ENCODE measurements at places on chromosomes 7 and 10.

GRCh38 chr7:140689199-140690152 is 7.0 kb upstream of the NDUFB2 start:
- no peak for DNase-seq

DNA sequence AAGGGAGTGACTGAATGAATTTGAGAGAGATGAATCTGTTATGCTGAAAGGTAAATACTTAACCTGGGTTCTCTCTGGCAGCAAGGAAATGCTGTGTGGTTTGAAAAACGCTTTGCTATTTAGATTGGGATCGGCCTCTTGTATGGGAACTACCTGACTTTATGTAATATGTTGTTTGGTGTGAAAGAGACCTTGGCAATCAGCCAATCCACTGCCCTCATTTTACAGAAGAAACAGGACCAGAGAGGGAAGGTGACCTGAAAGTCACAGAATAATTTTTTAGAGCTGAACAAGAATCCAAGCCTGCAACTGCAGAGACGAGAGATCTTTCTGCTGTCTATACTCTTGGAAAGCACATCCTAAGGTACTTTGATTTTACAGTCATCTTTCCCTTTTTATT is 1.0 kb downstream of the BUD31 start:
- no peak for DNase-seq

GRCh38 chr7:130363026-130363847 is 17.1 kb upstream of the CPA1 start:
- peak; percentile 89 for DNase-seq

DNA sequence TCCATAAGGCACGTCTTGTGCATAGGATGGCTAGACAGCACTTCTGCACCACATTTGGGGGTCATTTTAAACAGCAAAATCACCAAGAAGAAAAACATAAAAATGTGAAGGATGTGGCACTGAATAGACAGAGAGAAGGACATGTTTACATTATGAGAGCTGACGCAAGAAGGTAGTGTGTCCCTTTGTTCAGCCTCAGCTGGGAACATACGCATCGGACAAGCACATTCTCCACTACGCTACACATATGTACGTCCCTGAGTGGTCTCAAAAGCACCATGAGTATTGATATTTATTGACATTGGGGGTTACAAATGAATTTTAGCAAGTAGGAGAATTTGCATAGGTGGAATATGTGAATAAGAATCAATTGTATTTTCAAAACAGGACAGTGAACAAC is 20.2 kb downstream of the DDC start:
- DNase-seq, result no peak

GRCh38 chr10:61733358-61733940 is 70.7 kb downstream of the CABCOCO1 start:
- no peak for DNase-seq

GRCh38 chr7:9718071-9718661 is 1255.5 kb upstream of the PHF14 start:
- DNase-seq, result no peak

GRCh38 chr7:30232391-30232790 is 52.0 kb upstream of the ZNRF2 start:
- DNase-seq, result no peak

- DNase-seq, result no peak
These were observed 33.7 kb upstream of the FAM3C start for GRCh38 chr7:121429798-121430197.

GRCh38 chr10:35882422-35883150 is 240.5 kb upstream of the FZD8 start:
- no peak for DNase-seq

DNA sequence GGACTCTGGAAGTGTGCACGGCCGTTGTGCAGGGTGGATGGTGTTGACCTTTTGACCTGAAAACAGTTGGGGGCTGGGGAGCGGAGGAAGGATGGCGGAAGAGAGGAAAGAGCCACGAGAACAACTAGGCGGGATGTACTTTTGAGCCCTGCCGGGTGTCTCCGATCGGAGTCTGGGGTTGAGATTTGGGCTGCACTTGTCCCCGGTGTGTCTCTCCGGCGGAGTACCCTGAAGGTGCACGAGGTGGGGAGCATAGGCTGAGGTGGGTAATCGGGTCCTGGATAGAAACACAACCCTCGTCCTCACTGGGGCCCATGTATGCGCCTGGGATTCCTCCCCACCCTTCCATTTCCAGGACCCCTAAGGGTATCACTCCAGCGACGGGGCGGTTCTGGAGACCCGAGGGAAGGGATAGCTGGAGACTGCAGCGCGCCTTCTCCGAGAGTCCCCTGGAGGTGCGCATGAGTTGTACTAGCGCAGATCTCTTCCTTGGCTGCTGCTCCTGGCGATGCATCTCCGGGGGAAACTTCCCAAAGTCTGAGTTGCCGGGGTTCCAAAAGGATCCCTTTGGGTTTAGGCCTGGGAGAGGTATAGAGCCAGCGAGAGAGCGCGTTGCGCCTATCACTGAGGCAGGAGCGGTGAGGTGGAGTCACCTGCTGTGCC is 4.6 kb upstream of the HMX2 start:
- DNase-seq, result no peak

DNA sequence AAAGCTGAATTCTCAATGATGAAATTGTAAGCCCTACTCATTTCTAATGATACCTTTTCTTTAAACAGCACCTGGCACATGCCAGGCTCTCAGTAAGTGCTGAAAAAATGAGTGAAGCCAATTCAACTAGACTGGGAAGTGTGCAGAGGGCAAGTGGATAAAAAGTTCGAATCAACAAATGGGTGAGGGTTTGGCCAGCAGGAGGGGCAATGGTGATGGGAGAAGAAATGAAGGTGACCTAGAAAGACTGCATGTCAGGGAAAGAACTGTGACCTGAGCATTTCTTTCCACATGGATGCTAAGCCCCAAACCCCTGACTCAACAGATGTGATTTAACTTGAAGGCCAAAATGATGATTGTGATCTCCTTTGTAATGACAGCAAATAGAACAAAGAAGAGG is 54.6 kb downstream of the DKK1 start:
- no peak for DNase-seq

DNA sequence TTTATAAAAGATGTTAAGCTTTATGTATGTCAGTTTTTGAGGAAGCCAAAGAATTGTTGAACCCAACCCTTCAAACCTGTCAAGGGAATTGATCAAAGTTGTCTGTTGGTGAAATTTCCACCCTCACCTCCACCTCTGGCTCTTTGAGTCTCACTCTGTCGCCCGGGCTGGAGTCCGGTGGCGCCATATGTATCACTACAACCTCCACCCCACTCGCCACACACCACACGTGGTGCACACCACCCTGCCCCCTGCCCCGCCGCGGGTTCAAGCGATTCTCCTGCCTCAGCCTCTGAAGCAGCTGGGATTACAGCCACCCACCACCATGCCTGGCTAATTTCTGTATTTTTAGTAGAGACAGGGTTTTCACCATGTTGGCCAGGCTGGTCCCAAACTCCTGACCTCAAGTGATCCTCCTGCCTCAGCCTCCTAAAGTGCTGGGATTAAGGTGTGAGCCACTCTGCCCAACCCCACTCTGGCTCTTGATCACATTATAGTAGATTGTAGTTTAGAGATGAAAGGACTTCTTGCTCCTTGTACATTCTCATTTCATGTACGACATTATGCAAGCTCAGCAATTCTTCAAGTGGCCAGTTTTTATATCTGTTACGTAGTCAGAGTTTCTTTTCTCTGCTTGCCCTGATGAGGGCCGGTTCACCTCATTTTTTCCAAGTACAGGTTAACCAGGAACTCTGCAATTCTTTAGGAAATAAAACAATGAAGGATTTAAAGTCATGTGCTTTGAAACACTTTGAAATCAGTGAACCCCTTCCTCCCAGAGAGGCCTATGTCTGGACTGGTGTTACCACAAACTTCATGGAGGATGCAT is 7.0 kb downstream of the BAMBI start:
- no peak for DNase-seq

DNA sequence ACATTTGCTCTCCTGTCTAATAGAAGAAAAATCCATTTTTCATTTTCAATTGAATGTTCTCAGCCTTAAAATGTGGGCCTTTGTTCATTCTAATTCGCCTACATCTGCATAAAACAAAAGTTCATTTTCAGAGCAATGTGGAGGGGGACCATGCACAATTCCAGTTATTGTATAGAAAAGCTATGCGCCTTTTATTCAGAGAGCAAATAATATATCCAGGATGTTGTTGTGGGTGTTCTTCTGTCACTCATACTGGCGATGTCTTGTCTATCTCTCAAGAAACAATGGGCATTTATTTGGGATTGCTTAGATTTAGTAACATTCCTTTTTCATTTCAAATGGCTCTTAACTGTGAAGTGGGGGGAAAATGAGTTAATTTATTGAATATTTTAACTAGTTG is 56.4 kb downstream of the KIF5B start:
- no peak for DNase-seq

DNA sequence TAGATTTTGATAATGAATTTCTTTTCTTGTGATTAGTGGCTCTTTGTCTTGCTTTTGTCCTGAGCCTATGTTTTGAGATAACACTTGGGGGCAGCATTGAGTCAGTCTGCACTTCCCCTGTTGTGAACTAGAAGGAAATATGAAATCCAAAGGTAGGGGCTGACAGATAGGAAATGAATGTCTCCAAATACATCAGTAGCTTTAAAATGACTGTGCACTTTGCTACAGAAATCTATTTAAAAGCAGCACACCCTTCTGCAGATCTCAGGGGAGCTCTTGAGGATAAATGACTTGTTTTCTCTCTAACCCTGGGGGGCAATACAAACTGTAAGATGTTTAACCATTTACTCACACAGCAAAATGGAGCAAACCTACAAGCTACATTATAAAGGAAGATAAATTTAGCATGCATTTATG is 176.0 kb upstream of the MYO3A start:
- DNase-seq, result no peak

DNA sequence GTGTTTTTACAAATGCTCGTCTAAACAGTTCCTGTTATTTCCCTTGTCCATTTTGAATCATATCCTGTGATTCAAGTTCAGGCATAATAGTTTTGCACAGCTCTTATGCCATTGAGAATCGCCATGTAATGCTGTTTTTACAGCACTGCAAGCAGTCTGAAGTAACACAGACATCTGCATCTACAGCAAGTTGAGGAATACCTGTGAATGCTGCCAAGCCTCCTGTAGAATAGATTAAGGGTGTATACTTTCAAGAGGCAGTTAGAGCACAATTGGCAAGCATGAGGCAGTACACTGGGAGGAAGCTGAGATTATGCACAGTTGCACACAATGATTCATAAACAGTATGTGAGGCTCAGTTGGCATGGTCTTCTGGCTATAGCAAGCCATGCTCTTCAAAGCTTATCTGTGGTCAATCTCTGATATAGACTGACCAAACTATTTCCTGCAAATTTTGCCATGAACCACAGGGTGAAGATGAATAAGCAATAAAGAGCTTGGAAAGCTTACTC is 121.9 kb upstream of the AKR1E2 start:
- peak; percentile 93 for DNase-seq

GRCh38 chr10:124577651-124578050 is 116.0 kb downstream of the LHPP start:
- no peak for DNase-seq

DNA sequence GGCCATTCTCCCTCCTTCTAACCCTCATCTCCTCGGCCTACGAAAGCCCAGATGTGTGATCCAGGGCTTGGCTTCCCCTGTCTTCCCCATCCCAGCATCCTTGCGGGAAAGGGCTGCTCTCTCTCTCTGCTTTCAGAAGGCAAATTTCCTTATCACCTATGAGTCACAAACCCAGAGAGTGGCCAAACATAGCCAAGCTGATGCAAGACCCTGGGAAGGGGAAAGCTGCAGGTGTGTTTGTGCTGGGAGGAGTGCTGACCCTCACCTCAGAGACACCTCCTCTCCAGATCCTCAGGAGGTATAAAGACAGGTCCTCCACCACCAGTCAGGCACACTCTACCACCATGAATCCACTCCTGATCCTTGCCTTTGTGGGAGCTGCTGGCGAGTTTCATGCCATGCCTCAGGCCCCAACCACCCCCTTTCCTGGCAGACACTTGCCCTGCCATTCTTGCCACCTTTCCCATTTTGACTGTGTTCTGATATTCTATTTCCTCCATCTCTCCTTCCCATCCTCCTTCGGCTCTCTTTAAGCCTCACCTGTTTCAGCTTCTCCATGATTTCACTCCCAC is 10.6 kb upstream of the PRSS2 start:
- no peak for DNase-seq

- no peak for DNase-seq
These were observed 30.5 kb upstream of the FBXW4 start for GRCh38 chr10:101725296-101726114.

DNA sequence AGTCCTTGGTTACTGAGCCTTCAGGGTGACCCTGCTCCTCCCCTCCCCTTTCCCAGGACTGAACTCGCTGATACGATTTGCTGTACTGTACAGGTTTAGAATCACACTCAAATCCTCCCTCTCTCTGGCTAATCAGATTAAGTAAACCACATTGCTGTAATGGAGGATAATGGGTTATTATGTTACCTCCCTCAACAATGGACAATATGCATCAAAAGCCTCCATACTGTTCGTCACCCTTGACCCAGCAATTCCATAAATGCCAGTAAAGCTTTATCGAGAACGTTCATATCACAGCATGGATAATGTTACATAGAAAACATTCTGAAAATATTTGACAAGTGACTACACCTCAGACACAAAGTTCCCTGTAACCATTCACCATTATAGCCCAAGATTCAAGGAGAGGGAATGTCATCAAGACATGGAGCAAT is 61.7 kb downstream of the FAM107B start:
- no peak for DNase-seq

DNA sequence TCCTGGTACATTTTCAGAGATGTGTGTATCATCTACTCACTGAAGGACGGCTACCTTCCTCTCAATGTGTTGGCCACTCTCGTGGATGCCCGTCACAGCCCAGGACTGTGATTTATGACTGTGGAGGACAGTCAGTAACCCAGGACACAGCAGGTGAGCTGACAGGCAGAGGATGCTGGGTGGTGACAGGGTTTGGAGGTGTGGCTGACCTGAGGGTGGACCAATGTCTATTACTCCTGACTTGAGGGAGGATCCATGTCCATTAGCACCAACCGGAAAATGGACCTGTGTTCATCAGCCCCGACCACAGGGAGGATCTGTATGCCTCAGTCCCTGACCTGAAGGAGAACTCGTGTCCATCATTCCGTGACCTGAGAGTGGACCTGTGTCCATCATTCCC is 96.1 kb downstream of the ADCY1 start:
- DNase-seq, result no peak
